Right forelimb (tissue), 1 donor: ENCODE measurements at places on chromosomes 3 and 15.

- DNase-seq: no peak
Measured at GRCh38 chr15:85860394-85861161, 65.9 kb upstream of the KLHL25 start.

GRCh38 chr3:149819432-149819831 lies 6.4 kb downstream of the RNF13 start:
- no peak for DNase-seq

DNA sequence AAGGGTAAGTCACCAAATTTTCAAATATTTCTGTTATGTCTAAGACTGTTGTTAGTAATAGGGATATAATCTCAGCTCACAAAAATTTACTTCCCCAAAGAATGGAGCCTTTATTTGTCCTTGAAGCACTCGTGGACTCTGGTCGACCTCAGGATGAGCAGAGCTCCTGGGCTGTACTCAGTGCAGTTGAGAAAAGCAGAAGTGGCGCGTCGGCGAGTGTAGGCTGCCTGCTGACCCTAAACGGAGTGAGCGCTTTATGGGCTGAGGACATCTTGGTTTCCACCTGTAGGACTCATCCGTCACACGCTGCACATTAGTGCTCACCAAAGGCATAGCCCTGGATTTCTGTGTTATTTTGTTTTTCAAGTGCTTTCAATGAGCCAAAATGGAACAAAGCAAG lies 11.0 kb downstream of the GABRA5 start:
- no peak for DNase-seq

DNA sequence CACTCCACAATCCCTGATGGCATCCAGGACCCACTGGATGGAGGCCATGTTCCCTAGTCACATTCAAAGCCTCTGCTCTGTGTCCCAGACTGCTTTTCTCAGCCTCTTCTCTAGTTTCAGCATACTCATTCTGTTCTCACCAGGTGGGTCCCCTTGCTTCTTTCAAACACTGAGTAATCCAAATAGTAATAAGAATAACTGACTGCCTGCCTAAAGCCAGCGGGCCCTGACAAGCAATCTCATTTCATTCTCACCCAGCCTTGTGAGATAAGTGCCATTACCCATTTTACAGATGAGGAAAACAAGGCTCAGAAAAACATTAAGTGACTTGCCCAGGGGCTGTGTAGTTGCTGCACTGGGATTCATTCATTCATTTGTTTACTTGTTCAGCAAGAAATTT lies 25.4 kb downstream of the MAPKAPK3 start:
- DNase-seq: no peak

- DNase-seq: no peak
Measured at GRCh38 chr3:173591401-173591800, 193.9 kb downstream of the NLGN1 start.

- no peak for DNase-seq
Measured at GRCh38 chr3:71926616-71927015, 141.7 kb upstream of the PROK2 start.

- peak; percentile 58 for DNase-seq
Measured at GRCh38 chr15:77118882-77119321, 48.0 kb upstream of the TSPAN3 start.

- DNase-seq: no peak
Measured at GRCh38 chr15:25733856-25734679, 129.1 kb downstream of the ATP10A start.

DNA sequence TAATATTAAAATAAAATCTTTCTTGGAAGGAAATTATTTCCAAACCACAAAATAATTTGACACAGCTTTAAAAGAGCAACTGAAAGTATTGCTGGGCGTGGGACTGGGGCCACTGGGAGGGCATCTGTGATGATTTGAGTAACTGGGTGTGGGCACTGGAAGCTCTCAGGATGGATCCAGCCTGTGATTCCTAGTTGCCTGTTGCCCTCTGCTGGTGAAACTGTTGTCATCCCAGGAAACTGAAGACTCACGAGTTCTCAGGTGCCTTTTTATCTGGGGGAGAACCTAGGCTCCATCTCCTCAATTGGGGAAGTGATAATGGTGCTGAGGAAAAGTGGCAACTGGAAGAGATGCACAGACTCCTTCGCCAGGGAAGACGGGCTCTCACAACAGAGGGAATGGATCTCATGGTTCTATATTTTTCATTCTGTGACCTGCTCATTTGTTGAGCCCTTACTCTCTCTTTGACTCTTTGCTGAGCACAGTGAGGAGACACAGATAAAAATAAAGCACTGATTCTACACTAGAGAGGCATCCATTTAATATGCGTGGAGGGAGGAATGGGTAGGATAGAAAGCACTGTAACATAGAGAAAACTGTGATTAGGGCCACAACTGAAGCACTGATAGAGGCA lies 61.6 kb downstream of the TPRG1 start:
- peak; percentile 69 for DNase-seq

DNA sequence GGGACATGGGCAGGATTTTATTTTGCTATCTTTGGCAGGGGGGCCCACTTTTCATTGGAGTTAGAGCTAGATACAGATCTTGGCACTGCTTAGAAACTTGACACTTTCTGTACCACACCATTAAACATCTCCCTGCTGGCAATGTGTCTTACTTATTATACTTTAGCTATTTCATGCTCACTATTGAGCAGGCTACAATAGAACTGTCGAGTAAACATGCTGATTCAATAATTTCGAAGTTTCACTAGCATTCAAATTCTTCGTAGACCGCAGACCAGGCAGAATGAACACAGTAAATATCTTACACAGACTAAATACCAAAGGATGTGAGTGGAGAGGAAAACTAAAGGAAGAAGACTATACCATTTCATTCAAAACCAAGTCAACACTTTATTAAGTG lies 180.8 kb downstream of the UNC13C start:
- DNase-seq: no peak

DNA sequence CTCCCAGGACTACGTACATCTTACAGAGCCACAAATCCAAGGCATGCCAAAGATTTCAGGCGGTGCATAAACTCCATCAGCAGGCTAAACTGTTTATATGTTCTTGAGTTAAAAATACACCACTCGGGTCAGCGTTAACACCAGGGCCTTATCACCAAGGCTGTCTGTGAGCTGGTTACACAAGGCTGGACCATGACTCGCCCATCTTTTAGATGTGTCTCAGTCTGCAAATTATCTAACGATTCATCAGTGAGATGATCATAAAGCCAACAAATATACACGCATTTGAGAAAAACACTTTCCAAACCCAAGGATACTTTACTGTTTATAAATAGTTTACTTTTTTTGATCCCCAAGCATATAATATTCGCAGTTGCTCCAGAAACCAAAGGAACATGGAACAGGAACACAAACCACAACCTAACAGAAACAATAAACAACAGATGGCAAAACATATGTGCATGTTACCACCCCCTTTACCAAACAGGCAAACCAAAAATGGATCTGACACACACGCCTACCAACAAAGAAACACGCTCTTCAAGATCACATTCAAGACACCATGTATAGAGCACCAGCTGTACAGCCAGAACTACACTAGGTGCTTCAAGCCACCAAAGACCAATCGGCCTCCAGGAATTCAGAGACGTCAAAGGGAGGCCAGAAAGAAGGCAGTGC lies 15.4 kb downstream of the LRIG1 start:
- no peak for DNase-seq

- DNase-seq: no peak
Measured at GRCh38 chr3:184178521-184179138, 4.0 kb downstream of the AP2M1 start.

DNA sequence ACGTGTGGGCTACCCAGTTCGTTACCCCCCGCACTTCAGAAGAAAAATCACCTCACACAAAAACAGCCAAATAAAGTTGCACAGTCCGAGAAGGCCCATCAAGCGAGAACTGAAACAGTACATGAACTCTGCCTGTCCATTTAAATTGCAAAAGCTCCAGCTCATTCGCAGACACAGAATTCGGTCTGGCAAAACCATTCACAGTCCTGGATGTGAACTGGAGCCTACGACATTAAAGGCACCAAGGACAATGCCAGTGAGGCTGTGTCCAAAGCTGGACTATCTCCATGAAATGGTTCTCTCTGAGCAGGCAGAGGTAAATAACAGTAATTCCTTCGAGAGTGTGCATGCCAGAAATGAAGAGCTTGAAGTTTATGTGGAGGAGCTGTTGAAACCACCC lies 261.3 kb upstream of the ICE2 start:
- no peak for DNase-seq

- DNase-seq: no peak
Measured at GRCh38 chr3:12579905-12580304, 23.0 kb downstream of the MKRN2 start.

DNA sequence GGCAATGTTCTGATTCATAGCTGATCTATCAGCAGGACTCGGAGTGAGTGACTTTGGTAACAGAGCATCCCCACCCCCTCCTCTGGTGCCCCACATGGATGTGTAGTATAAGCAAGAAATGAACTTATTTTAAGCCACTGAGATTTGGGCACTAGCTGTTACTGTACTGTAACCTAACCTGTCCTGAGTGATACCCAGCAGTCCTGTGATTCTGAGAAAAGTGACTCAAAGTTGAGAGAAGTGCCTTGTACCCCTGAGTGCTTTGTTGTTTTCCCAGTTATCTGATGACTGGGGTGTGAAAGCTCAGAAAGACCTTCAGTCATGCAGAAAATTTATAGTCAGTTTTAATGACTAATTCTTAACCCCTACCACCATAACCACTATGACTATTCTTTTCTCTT lies 439.9 kb upstream of the RBMS3 start:
- no peak for DNase-seq

DNA sequence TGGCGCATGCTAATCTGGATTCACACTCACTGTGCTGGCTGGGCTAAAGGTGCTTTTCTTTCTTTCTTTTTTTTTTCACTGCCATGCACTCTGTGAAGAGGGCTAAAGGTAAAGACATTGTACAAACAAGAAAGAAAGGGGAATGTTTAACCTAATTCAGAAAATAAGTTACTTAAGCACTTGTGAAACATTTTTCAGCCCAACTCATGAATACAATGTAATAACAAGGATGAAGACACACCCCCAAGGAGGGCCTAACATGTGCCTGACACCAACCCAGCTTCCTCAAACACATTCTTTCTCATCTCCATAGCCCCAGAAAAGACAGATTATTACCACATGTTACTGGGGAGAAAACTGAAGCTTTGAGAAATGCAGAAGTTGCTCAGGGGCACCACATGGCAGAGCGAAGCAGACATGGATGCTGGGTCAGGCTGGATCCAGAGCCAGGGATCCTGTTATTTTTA lies 5.7 kb downstream of the STIMATE start:
- no peak for DNase-seq

DNA sequence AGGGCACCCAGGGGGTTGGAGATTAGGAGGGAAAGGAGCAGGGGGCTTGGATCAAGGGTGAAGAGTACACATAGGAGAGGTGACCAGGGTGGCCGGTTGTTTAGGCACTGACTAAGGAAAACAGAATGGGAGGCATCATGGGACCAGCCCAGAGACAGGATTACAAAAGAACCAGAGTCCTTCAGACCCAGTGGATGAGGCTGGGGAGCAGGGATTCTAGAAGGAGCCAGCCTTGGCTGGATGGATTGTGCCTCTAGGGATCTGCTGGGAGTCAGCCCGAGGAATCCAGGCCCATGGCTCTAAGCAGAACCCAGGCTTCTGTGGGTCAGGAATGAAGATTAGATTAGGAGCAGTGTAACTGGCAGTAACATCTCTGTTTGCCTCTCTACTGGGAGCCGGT lies 98.6 kb downstream of the ARNT2 start:
- no peak for DNase-seq

DNA sequence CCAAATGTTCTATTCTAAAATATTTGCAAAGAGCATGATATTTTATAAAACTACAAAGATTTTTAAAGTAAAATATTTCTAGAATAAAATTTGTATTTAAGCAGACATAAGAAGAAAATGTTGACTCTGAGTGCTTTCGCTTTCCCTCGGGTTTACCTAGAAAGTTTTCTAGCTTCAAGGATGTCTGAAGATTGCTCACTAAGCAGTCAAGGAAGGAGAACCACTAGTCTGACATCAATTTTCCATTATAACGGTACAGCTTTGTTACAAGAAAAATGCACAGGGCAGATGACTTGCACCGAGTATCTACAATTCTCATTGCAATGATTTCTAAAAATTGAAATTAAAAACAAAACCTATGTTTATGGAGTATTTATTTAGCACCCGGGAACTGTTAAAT lies 14.2 kb downstream of the GPR15 start:
- DNase-seq: no peak

- no peak for DNase-seq
Measured at GRCh38 chr3:147509448-147509847, 100.3 kb downstream of the ZIC1 start.

DNA sequence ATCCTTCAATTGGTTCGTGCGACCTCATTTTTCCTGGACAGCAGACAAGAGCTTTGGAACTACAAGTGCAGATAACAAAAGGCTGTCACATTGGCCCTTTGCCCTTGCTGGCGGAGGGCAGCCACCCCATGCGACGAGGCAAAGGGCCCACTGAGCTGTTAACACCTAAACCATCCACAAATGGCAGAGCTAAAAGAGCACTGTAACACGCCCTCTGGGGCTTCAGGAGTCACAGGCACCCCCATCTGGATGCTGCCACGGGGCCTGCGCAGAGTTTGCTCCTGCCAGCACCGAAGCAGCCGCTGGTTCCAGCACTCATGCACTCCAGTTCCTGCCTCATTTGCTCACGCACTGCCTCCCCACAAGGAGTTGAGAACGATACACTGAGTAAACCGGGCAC lies 524.9 kb downstream of the ZNF385D start:
- DNase-seq: no peak

- no peak for DNase-seq
Measured at GRCh38 chr3:72008226-72008996, 223.5 kb upstream of the PROK2 start.

- no peak for DNase-seq
Measured at GRCh38 chr3:133548090-133548489, 25.4 kb upstream of the CDV3 start.

- DNase-seq: peak; percentile 73
Measured at GRCh38 chr3:58588030-58588614, 10.9 kb upstream of the FAM107A start.

GRCh38 chr15:47514200-47514652 lies 203.1 kb upstream of the SEMA6D start:
- DNase-seq: no peak

- DNase-seq: no peak
Measured at GRCh38 chr3:57863380-57863779, 107.3 kb downstream of the SLMAP start.

GRCh38 chr3:186902713-186903112 lies 27.6 kb upstream of the ST6GAL1 start:
- DNase-seq: no peak

GRCh38 chr15:97177151-97177577 lies 783.3 kb upstream of the ARRDC4 start:
- DNase-seq: no peak

- DNase-seq: no peak
Measured at GRCh38 chr15:28903555-28903954, 17.8 kb downstream of the APBA2 start.

- DNase-seq: no peak
Measured at GRCh38 chr3:72821161-72821781, 27.0 kb downstream of the SHQ1 start.

GRCh38 chr3:106208967-106209366 lies 340.2 kb upstream of the CBLB start:
- no peak for DNase-seq

- DNase-seq: no peak
Measured at GRCh38 chr3:191721390-191721861, 260.5 kb downstream of the PYDC2 start.
